CD4-positive, alpha-beta T cell treated with Interleukin-15 for 4 hours (primary cell): ENCODE measurements at places on chromosomes 6 and 20.

GRCh38 chr6:29559524-29560287 is at the start of gene UBD:
Gene UBD (minus strand): TSS chr6:29559732. CDS start chr6:29559701, 31 bp downstream.
- DNase-seq: no peak

DNA sequence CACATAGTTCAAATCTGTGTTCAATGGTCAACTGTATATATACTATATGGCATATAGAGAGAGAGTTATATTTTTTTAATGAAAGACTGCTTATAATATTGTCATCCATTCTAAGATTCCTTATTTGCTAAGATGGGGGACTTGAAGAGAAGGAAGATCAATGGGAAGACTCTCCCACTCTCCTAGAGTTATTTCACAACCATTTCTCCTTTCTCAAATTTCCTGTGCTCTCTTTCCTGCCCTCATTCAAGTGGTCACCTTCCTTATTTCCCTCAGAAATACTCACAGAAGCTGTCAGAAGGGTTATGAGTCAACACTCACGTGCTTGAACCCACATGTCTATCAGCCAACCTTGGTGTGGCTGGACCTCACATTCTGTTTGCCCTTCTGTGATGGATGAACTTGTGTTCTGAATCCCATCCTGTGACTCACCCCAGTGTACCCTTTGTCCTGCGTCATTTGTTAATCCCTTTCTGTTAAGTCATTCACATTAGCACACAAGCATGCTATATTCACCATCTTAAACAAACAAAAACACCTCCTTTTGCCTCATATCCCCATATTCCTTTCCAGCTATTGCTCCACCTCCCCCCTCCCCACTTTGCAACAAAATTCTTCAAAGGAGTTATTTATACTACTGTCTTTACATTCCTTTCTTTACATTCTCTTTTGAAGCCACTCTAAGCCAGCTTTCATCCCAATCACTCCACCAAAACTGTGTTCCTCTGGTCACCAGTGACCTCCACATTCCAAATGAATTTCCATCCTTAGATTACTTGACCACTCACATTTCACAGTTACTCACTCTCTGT is 279.3 kb upstream of the TCF21 start:
- DNase-seq: no peak

GRCh38 chr6:111597291-111598086 is 8.2 kb downstream of the TRAF3IP2 start:
- no peak for DNase-seq

DNA sequence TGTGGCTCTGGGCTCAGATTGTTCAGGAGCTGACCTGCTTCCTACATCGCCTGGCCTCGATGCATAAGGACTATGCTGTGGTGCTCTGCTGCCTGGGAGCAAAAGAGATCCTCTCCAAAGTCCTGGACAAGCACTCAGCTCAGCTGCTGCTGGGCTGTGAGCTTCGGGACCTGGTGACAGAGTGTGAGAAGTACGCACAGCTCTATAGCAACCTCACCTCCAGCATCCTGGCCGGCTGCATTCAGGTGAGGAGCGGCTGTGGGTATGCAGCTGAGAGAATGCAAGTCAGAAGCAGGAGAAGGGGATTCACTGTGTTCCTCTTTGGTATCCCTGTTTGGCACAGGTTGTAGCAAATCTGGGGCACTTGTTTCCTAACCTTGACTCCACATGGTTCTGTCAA is 17.9 kb downstream of the CUL9 start:
- no peak for DNase-seq

- no peak for DNase-seq
Measured at GRCh38 chr6:39440039-39440426, 117.5 kb upstream of the KCNK16 start.

DNA sequence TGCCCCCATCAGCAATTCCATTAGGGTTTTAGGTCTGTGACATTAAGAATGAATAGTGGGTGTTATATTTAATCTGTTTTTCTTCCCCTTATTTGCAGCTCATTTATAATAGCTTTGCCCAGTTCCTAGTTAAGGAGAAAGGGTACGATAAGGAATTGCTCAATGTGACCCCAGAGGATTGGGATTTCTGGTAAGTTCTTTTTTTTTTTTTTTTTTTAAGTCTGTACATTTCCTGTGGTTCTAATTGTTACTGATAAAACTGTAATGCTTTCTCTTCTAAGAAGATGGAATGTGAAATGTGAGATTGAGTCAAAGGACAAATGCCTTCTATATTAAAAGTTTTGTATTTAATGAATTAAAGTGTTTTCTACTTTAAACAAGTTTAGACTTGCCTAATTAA is 5.5 kb downstream of the NT5DC1 start:
- no peak for DNase-seq

DNA sequence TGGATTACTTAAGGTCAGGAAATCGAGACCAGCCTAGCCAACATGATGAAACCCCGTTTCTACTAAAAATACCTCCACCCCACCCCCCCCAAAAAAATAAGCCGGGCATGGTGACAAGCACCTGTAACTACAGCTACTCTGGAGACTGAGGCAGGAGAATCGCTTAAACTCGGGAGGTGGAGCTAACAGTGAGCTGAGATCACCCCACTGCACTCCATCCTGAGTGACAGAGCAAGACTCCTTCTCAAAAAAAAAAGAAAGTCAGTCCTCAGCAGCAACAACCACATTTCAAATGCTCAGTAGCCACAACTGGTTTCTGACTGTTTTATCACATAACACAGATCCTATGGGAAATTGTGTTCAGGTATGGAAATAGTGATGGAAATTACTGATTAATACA is 135.3 kb downstream of the HFE start:
- DNase-seq: no peak

- no peak for DNase-seq
Measured at GRCh38 chr6:2695454-2696095, 55.1 kb downstream of the MYLK4 start.

GRCh38 chr20:10832141-10832540 is 158.3 kb upstream of the JAG1 start:
- no peak for DNase-seq

DNA sequence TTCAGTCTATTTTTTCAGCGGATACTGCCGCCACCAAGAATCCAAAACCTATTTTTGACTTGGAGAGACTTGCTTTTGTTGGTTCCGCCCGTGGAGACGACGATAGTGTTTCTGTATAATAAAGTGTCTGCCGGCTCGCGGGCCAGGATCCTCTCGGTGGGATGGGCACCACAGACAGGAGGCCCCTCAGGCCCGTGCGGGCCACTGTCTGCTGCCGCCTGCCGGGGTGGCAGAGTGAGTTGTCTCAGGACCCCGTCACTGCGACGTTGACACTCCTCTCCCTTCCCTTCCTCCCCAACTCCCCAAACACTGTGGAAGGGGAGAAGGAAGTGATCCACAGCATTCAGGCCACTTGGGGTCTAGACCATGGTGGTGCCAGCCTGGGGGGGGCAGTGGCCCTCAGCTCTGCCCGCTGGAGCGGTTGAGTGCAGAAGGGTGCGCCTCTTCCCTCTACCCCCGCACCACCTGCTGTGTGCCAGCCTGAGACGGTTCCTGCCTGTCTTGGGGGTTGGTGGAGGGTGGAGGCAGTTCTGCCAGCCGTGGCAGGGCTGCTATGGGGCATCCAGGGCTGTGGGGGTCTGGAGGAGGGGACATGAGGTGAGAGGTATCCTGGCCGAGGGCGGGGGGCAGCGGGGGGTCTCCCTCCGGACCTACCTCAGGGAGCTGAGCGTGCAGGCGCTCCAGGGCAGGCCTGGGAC is 17.5 kb downstream of the RBM38 start:
- DNase-seq: no peak

- peak; percentile 63 for DNase-seq
Measured at GRCh38 chr6:152184917-152185574, 377.6 kb downstream of the ESR1 start.

DNA sequence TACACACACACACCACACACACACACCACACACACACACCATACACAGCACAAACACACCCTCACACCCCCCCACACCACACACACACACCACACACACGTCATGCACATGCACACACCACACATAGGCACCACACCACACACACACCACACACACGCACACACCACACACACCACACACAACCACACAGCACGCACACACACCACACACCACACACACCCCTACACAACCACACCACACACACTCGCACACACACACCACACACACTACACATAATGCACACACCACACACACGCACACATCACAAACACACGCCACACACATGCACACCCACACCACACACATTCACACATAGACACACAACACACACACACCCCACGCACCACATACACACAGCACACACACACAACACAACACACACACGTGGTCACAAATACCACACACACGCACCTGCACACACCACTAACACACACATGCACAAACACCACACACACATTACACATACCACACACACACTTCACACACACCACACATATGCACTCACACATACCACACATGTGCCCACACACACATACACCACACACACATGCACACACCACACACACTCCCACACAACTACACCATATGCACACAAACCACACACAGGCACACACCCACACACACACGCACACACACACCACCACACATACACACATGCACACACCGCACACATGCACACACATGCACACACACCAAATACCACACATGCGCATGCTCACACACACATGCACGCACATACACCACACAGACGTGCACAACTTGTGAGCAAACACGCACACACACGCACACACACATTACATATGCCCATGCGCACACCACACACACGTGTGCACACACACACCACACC is 9.4 kb upstream of the ACSS1 start:
- no peak for DNase-seq

DNA sequence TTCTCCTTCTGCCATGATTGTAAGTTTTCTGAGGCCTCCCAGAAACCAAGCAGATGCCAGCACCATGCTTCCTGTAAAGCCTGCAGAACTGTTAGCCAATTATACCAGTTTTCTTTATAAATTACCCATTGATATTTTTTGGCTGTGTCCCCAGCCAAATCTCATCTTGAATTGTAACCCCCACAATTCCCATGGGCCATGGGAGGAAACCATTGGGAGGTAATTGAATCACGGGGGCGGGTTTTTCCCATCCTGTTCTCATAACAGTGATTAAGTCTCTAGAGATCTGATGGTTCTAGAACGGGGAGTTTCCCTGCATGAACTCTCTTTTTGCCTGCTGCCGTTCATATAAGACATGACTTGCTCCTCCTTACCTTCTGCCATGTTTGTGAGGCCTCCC is 788.5 kb downstream of the C6orf118 start:
- no peak for DNase-seq

DNA sequence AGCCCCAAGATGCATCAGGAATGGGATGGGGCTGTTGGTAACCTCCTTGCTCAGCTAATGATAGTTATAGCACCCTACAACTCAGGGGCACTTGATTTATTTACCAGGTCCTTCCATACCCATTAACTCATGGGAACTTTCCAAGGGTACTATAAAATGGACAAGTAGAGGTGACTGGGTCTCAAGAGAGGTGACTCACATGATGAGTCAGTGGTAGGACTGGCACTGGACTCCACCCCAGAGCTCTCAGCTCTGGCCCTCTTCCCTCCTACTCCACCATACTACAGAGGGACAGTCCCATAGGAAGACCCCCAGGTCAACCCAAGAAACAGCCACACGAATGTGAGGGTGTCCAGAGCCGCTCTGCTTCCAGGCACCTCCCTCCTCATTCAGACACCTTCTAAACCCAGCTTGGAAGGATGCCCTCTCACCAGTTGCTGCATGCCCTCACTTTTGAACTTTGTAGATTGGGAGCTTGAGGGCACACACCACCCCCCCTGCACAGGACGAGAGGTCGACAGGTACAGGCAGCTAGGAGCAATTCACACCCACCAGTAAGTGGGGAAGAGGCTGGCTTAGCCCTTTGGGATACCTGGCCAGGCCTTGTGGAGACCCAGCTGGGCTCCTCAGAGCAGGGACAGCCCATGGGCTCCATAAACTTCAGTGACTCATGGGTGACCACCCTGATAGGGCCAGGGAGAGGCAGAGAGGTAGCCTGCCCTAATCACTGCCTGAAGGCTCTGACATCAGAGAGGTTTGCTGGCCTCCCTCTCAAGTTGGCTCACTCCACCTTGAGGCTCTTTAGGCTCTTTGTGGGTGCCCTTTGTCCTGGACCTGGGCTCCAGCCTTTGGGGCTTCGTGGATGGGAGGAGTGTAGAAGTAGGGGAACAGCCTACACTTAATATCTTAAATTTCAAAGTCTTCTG is 81.6 kb upstream of the MLN start:
- DNase-seq: no peak

DNA sequence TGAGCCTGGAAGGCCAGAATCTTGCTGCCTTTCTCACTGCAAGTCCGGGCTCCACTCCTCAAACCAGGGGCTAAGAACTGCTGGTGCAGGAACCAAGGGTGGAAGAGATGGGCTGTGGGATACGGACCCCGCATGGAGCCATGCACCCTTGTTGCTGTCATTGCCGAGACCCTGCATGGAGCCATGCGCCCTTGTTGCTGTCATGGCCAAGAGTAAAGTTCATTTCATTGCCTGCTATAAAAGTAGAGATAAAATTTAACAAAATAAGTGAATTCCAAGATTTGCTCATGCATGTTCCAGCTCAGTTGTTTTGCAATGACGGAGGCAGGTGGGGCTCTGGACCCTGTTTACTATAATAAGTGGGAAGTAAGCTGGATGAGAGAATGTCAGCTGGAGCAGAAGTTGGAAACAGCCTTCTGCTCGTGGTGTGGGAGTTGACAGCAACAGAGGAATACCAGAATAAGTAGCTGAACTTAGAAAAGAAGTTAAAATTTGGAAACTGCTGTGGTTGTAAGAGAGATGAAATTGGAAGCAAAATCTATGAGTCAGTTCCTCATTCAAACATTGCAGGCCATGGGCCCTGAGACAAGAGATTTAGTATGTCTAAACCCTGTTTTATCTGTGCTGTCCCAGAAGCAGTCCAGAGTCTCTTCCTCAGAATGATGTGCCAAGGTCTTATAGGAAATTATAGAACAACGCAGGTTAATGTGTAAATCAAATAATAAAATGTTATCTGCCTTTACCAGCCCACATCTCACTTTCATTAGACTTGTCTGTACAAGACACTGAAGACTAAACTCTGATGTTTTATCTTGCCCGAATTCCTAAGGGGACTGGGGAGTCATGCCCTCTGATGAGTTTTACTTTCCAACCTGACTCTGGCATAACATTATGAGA is 15.8 kb upstream of the THBS2 start:
- DNase-seq: no peak

DNA sequence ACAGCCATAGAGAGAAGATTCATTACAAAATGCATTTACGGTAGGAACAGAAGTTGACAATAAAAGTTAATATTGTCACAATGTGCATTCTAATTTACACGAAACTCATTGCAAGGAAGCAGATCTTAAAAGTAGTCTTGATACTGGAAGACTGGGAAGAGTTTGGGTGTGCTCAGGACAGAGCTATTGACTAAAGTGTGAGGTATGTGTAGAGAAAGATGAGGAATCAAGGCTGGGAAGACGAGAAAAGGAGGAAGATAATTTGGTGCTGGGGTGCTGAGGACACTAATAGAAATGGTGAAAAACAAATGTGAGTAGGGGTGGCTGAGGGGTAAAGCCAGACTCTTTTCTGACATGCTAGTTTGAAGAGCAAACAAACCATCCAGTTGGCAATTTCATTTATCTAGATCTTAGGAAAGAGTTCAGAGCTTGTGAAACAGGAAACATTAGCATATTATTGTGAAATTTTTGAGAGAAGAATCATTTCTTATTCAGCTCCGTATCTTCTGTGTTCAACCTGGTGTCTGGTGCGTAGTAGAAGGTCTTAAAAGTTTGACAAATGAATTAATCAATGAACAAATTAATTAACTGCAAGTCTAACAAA is 72.7 kb downstream of the ELOVL4 start:
- DNase-seq: no peak
